ENCODE measurements at places on chromosomes 11 and 22. TPM values are rescaled to one million over a fixed set of nuclear protein-coding genes. Genes with fewer than 3 reads are reported as not detected.

TPP1 gene
- 49.3 TPM for total RNA-seq

PATE4 gene
- total RNA-seq, result not detected

GGTLC3 gene
- total RNA-seq, result not detected

CREB3L1 gene
- 37.5 TPM for total RNA-seq

C11orf21 gene
- not detected for total RNA-seq

AIFM3 gene
- 0.45 TPM for total RNA-seq

GVQW3 gene
- total RNA-seq, result 4.2 TPM

NCF4 gene
- total RNA-seq, result not detected

PATE2 gene
- 0.18 TPM for total RNA-seq

ZNF280B gene
- 0.45 TPM for total RNA-seq

OR52E2 gene
- not detected for total RNA-seq

CBLIF gene
- not detected for total RNA-seq

CDHR5 gene
- total RNA-seq, result not detected

OR5AR1 gene
- total RNA-seq, result not detected

MAJIN gene
- not detected for total RNA-seq

OR2AT4 gene
- total RNA-seq, result not detected

SLC5A4 gene
- not detected for total RNA-seq

TTC17 gene
- total RNA-seq, result 76.9 TPM

KRTAP5-2 gene
- total RNA-seq, result not detected

CLP1 gene
- total RNA-seq, result 16.2 TPM

Data from fibroblast of the aortic adventitia (primary cell).